ENCODE measurements at places on chromosomes 7 and 10. TPM values are rescaled to one million over a fixed set of nuclear protein-coding genes. Genes with fewer than 3 reads are reported as not detected.

GRCh38 chr10:43957267-43958070 is 308.8 kb upstream of the ZNF32 start:
- no peaks in the 10 kb centered on the region for H3K4me1 ChIP-seq
- H3K4me3 ChIP-seq = no peak overlapping the region
- no peak overlapping the region for H3K27ac ChIP-seq
- peaks cover 71% of the 10 kb centered on the region for H3K27me3 ChIP-seq
- DNase-seq = no peak

- H3K4me3 ChIP-seq = no peak overlapping the region
- no peak for DNase-seq
- no peaks in the 10 kb centered on the region for H3K27me3 ChIP-seq
- H3K27ac ChIP-seq = no peak overlapping the region
- no peaks in the 10 kb centered on the region for H3K4me1 ChIP-seq
Measured at GRCh38 chr10:116353817-116354216, 29.6 kb downstream of the CCDC172 start.

Gene LMOD2
- not detected for total RNA-seq

DNA sequence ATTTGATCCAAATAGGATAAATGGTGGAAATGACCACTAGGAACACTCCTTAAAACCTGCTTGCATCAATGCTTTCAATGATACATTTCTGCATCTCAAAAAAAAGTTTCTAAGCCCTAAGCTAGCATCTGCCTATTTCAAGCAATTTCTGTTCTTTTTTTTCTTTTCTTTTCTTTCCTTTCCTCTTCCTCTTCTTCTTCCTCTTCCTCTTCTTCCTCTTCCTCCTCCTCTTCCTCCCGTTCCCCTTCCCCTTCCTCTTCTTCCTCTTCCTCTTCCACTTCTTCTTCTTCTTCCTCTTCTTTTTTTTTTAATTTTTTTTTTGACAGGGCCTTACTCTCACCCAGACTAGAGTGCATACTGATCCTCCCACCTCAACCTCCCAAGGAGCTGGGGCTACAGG is 15.4 kb downstream of the RBM20 start:
- peak overlapping the region; percentile 69 for H3K27ac ChIP-seq
- no peak for DNase-seq
- H3K4me3 ChIP-seq = no peak overlapping the region
- peaks cover 44% of the 10 kb centered on the region for H3K27me3 ChIP-seq

DNA sequence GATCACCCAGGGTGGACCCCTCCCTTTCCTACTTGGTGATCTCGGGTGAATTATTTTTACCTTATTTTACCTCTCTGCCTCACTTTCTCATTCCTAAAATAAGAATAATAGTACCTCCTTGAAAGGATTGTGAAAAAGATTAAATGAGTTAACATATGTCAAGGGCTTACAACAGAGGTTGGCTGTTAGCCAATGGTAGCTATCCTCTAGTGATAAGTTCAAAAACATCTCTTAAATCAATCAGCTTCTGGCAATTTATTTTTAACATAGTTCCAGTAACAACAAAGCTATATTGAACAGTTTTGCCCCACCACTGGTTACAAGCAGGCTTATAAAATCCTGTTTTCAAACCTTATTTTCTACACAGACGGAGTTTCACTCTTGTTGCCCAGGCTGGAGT is 45.4 kb downstream of the TMEM168 start:
- H3K4me1 ChIP-seq = no peaks in the 10 kb centered on the region
- no peak overlapping the region for H3K4me3 ChIP-seq
- H3K27me3 ChIP-seq = no peaks in the 10 kb centered on the region

DNA sequence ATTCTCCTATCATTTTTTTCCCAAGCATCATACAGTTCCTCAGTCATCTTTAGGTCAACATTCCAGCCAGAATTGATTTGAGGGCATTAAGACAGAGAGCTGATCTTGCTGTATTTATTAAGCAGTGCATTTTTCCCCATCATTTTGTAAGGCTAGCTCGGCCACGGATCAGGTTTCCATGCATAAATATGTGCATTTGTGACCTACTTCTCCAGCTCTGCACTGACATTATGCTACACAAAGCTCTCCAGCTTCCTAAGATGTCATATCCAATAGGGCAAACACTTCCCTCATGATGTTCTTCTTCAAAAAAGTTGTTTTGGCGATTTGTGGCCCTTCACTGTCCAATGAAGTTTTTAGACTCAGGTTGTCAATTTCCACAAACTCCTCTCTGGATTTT is 202.6 kb downstream of the C7orf25 start:
- no peaks in the 10 kb centered on the region for H3K36me3 ChIP-seq
- no peak for DNase-seq
- no peak overlapping the region for H3K4me3 ChIP-seq
- no peaks in the 10 kb centered on the region for H3K27me3 ChIP-seq
- no peak overlapping the region for H3K27ac ChIP-seq

Gene CPED1
- 0.40 TPM for total RNA-seq

- no peaks in the 10 kb centered on the region for H3K27me3 ChIP-seq
- H3K4me1 ChIP-seq = peaks cover 3% of the 10 kb centered on the region
- H3K27ac ChIP-seq = no peak overlapping the region
Measured at GRCh38 chr7:66442385-66442784, 186.3 kb upstream of the KCTD7 start.

Gene ABLIM1
- total RNA-seq = 184 TPM

DNA sequence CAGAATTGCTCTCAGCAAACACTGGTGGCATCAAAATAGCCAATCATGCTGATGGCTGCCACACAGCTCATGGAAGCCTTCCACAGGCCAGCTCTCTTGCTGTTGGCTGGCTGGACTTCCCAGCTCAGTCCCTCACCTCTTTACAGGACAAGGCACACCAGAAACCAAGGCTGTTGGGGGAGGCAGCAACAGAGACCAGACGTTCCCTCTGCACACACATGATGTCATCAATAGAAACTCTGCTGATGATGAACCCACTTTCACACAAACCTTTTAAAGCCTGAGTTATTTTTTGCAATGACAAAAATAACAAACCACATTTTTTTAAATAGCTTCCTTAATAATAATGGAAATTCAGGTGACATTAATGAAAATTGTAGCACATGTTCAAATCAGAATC is 300.9 kb upstream of the C7orf33 start:
- H3K36me3 ChIP-seq = peaks cover 3% of the 10 kb centered on the region
- peaks cover 5% of the 10 kb centered on the region for H3K4me1 ChIP-seq
- H3K27ac ChIP-seq = no peak overlapping the region
- H3K4me3 ChIP-seq = no peak overlapping the region

GRCh38 chr10:102804382-102805055 is 32.7 kb downstream of the CYP17A1 start:
- peak overlapping the region; percentile 80 for H3K27ac ChIP-seq
- no peaks in the 10 kb centered on the region for H3K27me3 ChIP-seq
- H3K4me1 ChIP-seq = peaks cover 21% of the 10 kb centered on the region
- H3K4me3 ChIP-seq = no peak overlapping the region
- H3K36me3 ChIP-seq = peaks cover 5% of the 10 kb centered on the region

GRCh38 chr7:18294411-18294810 is 201.1 kb upstream of the HDAC9 start:
- H3K36me3 ChIP-seq = no peaks in the 10 kb centered on the region
- H3K4me1 ChIP-seq = peaks cover 7% of the 10 kb centered on the region
- no peak overlapping the region for H3K27ac ChIP-seq
- no peak overlapping the region for H3K4me3 ChIP-seq
- H3K27me3 ChIP-seq = peaks cover 27% of the 10 kb centered on the region

DNA sequence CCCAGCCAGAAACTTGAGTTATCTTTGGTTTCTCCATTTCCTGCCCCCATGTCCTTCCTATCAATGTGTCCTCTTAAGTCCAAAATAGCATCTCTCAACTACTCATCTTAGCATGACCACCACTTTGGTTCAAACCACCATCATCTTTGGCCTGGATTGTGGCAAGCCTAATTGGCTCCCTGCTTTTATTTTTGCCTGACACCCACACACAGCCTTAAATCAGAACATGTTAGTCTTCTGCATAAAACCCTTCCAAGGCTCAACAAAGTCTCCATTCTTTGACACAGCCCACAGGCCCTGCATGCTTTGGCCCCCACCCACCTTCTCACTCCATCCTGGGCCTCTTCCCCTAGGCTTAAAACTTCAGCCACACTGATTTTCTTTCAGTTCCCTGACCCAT is 2.0 kb upstream of the TSPAN14 start:
- peaks cover 31% of the 10 kb centered on the region for H3K4me1 ChIP-seq
- H3K27me3 ChIP-seq = no peaks in the 10 kb centered on the region
- no peak overlapping the region for H3K27ac ChIP-seq
- no peak for DNase-seq

GRCh38 chr7:12550956-12551355 is 19.6 kb upstream of the SCIN start:
- no peak overlapping the region for H3K4me3 ChIP-seq
- H3K36me3 ChIP-seq = no peaks in the 10 kb centered on the region
- H3K27me3 ChIP-seq = peaks cover 10% of the 10 kb centered on the region
- H3K27ac ChIP-seq = no peak overlapping the region

DNA sequence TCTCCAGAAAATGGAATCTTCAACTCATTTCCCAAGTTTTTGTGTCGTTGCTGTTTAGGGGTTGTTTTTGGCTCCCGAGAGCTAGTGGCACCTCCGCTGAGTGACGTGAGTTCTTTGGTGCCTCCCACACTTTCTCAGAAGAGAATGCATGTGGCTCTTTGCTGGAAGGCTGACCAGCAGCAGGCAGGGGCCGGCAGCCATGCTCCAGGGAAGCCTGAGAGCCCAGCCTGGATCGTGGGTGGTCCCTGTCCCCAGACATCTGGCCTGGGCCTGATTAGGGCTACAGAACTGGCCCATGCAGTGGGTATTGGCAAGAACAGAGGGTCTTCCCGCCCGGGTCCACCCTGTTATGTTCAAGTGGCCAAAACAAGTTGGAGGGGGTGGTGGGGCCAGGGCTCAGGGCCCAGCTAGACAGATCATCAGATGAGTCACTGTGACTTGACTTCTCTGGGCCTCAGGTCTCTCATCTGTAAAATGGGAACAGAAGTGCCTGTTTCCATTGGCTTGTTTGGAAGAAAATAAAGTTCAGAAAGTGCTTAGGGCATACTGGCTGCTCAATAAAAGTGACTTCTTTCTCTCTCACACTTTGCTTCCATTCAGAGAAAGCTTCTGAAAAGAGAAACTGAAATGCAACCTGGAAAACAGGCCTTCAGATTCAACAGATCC is 83.1 kb downstream of the STRA8 start:
- peaks cover 6% of the 10 kb centered on the region for H3K27me3 ChIP-seq
- H3K27ac ChIP-seq = no peak overlapping the region
- no peak for DNase-seq
- no peak overlapping the region for H3K4me3 ChIP-seq
- H3K4me1 ChIP-seq = peaks cover 2% of the 10 kb centered on the region

DNA sequence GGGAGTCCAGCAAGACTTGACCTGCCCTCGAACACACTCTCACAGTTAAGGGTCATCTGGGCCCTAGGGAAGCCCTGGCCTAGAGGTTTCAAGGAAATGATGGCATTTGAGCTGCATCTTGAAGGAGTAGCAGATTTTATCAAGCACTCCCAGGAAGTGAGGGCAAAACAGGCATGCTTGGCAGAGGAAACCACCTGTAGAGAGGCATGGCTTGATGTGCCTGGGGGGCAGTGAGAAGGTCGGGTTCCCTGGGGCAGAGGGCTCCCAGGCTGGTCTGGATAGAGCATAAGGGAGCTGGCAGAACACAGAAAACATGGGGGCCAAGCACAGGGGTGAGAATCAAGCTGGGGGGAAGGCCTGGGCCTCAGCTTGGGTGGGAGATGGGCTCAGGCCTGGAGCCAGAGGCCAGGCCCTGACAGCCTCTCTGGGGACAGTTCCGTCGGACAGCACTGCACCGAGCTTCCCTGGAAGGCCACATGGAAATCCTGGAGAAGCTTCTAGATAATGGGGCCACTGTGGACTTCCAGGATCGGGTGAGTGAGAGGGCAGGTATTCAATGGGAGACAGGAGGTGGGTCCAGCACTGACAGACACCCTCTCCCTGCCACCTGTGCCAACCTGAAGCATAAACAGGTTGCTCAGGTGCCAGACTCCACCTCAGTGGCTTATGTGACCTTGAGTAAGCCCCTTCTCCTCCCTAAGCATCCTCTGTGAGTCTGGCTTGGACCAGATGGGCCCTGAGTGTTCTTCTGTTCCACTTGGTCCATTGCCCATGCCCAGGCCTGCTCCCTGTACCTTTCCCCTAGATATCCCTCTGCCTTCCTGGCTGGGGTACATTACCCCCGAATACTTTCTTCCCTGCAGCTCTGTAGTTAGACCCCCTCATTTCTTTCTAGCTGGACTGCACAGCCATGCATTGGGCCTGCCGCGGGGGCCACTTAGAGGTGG is 3.5 kb upstream of the HOGA1 start:
- peaks cover 6% of the 10 kb centered on the region for H3K27me3 ChIP-seq
- H3K36me3 ChIP-seq = no peaks in the 10 kb centered on the region
- peak overlapping the region; percentile 67 for H3K27ac ChIP-seq
- no peak overlapping the region for H3K4me3 ChIP-seq
- H3K4me1 ChIP-seq = peaks cover 3% of the 10 kb centered on the region

All from T-helper 17 cell (primary cell).